ENCODE measurements at places on chromosomes 6 and 20.

GRCh38 chr6:32852018-32852843, 1.3 kb downstream of the TAP1 start:
- peak; percentile 65 for DNase-seq

- peak; percentile 75 for DNase-seq
These were observed 646 bp upstream of the CPNE5 start for GRCh38 chr6:36839749-36840431.

DNA sequence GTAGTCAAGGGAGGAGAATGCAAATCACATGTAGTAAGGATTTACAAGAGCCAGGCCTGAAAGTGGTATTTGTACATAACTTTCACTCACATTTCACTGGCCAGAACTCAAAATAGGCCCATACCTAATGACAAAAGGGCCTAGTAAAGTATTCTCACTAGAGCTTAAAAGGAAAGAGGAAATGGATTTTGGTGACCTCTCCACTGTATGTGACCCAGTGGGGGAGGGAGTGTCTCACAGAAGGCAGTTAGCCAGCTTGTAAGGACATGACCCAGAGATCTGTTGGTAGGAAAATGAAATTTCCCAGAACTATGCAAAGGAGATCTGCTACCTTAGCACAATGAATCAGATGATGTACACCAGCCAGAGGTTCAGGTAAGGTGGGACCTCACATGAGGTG, 124.4 kb downstream of the PTPRT start:
- no peak for DNase-seq

GRCh38 chr6:37347670-37348111, 6.1 kb upstream of the RNF8 start:
- DNase-seq, result no peak

DNA sequence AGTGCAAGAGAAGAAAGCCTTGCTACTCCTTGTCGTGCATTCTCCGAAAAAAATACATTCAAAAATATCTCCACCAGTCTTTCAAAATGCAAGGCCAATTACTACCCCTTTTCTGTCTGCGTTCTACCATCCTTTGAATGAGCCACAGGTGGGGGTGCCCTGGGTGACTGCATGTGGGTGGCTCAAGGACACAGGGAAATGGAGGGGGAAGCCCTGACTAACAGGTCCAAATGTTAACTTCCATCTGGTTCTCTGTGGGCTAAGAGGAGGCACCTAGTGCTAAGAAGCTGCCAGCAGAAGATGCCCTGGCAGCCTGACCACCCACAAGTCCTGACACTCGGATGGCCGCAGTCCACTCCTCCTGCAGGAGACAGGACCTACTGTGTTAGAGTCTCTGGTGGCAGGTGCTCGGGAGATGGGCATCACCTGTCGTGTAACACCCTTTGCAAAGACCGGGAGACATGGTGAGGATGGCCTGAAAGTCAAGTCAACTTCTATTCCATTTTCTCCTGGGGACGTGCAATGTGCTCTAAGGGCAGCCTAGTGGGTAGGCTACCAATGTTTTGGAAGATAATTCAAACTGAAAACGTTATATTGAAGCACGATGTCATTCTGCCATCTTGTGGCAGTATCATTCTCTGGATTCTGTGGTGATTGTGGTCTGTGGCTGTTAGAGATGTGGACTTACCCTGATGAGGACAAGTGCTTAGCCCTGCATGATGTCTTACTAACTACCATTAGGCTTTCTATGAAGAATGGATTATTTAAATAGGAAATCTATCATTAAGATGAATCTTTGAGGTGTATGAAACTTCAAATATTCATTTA, 27.4 kb upstream of the IGF2R start:
- DNase-seq, result no peak

- DNase-seq, result no peak
These were observed 19.9 kb downstream of the ATXN1 start for GRCh38 chr6:16741112-16742016.

DNA sequence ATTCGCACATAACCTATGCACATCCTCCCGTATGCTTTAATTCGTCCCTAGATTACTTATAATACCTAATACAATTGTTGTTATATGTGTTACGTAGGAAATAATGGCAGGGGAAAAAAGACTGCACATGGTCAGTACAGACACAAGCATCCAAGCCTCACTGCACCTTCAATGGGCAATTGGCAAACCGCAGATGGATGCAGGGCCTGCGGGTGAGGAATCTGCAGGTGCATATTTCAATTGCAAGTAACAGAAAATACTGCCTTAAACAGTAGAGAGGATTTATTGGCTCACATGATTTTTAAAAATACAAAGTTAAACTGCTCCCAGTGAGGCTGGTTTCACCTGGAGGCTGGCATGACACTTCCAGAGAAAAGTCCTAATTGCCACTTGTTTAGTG, 142.1 kb upstream of the MLN start:
- DNase-seq, result no peak

DNA sequence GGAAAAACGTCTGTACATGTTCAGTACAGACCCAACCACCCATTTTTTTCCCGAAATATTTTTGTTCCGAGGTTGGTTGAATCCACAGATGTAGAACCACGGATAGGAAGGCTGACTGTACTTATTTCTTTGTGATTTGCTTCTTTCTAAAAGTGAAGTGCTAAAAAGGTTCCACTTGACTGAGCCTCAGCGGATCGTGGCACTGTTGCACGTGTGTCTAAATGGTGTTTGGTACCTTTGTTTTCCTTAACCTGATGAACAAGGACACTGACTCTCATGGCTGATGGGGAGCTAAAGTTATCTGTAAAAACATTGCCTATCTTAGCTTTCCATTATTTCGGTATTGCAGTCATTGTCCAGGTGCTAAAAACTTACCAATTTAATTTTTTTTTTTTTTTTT, 6.2 kb downstream of the BPHL start:
- DNase-seq, result no peak

DNA sequence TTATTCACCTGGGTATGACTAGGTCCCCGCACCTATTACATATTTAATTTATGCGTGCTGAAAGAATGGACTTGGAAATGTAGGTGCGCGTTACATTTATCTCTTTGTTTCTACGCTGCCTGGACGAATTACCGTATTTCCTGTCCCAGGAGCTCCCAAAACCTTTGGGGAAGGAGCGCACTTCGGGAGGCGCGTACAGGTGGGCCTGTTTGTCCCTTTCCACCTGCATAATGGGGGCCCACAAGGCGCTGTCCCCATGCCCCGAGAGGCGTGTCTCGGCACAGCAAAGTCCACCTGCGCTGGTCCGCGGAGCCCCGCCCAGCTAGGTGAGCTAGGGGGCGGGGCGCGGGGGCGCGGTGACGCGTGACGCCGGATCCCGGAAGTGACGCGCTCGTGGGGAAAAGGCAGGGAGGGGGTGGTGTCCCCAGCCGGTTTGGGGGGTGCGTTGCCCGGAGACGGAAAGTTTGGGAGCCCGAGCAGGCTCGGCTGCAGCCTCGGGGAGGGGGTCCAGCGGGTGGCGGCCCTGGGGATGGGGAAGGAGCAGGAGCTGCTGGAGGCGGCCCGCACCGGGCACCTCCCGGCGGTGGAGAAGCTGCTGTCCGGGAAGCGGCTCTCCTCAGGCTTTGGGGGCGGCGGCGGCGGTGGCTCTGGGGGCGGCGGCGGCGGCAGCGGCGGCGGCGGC, at the start of gene ANKS1A:
TSS of gene ANKS1A (plus strand) at position 382 of the 682 bp plus-strand sequence. CDS start at position 530, 148 bp downstream.
- peak; percentile 87 for DNase-seq

All from left cardiac atrium (tissue), 4 donors.